Lower leg skin (tissue), 4 donors: ENCODE measurements at places on chromosomes 11 and 22. TPM values are rescaled to one million over a fixed set of nuclear protein-coding genes. Genes with fewer than 3 reads are reported as not detected.

Gene SAA4
- total RNA-seq = 0.84 TPM

Gene OR51B5
- not detected for total RNA-seq

Gene MUC2
- total RNA-seq = 0.02 TPM

DNA sequence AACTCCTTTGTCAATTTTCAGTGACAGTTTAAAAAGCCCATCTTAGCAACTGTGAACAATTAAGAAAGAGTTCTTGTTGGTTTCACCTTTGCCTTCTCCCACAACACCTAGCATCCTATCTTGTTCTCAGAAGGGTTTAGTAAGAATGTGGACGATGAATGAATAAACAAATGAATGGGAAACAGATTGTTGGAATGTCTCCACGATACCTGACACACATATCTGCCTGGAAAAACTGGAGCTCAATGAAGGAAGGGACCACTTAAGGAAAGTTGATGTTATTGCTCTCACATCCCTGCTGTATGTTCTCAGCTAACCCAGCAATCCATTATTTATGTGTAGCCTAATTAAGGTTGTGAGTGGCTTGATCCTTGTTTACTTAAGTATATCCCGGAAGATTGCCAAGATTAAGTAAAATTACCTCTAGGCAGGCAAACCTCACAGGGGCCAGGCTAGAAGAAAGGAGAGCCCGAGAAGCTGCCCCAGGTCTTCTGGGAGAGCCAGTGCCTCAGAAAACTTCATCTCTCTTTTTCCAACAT lies 286.4 kb downstream of the NXPE2 start:
- no peak for DNase-seq

- no peak for DNase-seq
Measured at GRCh38 chr11:95359341-95359663, 128.3 kb upstream of the SESN3 start.

- no peak for DNase-seq
Measured at GRCh38 chr11:131839326-131839725, 468.9 kb downstream of the NTM start.

- DNase-seq = no peak
Measured at GRCh38 chr22:29722587-29722986, 2.8 kb downstream of the CABP7 start.

- no peak for DNase-seq
Measured at GRCh38 chr22:30123463-30123862, 43.2 kb downstream of the HORMAD2 start.

DNA sequence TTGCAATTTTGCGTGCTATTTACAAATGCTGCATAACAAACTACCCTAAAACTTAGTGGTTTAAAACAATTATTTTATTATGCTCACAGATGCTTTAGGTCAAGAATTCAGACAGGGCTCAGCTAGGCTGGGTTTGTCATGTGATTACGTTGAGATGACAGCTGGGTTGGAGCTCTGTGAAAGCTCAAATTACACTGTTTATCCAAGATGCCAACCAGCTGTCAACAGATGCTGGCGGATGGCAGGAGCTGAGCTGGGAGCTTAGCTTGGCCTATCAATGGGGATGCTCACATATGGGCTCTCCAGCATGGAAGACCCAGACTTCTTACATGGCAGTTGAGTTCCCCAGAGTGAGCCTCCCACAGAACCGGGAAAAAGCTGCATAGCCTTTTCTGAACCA lies 62.7 kb downstream of the STK33 start:
- DNase-seq = no peak
